ENCODE measurements at places on chromosomes 5 and 9. TPM values are rescaled to one million over a fixed set of nuclear protein-coding genes. Genes with fewer than 3 reads are reported as not detected.
A peak's percentile ranks its signal among the peaks of the same experiment; 100 is the strongest.

Gene LMNB1
- 94.3 TPM for total RNA-seq

Gene ENC1
- 302 TPM for total RNA-seq

- no peak overlapping the region for H3K27ac ChIP-seq
- peaks cover 8% of the 10 kb centered on the region for H3K36me3 ChIP-seq
- H3K27me3 ChIP-seq = no peaks in the 10 kb centered on the region
- H3K4me1 ChIP-seq = no peaks in the 10 kb centered on the region
- H3K4me3 ChIP-seq = no peak overlapping the region
- DNase-seq = no peak
Observed at GRCh38 chr5:14059810-14060209, 83.3 kb upstream of the TRIO start.

DNA sequence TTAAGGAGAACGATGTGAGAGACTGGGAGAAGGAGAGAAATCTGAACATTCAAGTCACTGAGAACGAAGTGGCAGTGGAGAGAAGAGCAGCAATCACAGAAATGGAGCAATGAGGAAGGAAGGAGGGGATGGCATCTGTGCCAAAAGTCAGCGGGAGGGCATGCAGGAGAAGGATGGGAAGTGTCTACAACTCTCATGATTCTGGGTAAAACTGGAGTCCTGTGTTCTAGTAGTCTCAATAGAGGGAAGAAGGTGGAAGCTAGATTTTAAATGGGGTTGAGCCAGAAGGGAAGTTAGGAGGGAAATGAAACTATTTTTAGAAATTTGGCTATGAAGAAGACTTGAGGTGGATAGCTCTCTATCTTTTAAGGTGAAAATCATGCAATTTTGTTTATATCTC is 39.1 kb upstream of the SPATA31C2 start:
- no peaks in the 10 kb centered on the region for H3K27me3 ChIP-seq
- no peak overlapping the region for H3K4me3 ChIP-seq
- no peak for DNase-seq
- H3K4me1 ChIP-seq = peaks cover 11% of the 10 kb centered on the region
- H3K27ac ChIP-seq = no peak overlapping the region
- no peaks in the 10 kb centered on the region for H3K36me3 ChIP-seq

- no peak overlapping the region for H3K4me3 ChIP-seq
- no peaks in the 10 kb centered on the region for H3K36me3 ChIP-seq
- H3K27me3 ChIP-seq = no peaks in the 10 kb centered on the region
- no peak for DNase-seq
- H3K4me1 ChIP-seq = no peaks in the 10 kb centered on the region
Observed at GRCh38 chr5:53542926-53543325, 17.5 kb upstream of the NDUFS4 start.

DNA sequence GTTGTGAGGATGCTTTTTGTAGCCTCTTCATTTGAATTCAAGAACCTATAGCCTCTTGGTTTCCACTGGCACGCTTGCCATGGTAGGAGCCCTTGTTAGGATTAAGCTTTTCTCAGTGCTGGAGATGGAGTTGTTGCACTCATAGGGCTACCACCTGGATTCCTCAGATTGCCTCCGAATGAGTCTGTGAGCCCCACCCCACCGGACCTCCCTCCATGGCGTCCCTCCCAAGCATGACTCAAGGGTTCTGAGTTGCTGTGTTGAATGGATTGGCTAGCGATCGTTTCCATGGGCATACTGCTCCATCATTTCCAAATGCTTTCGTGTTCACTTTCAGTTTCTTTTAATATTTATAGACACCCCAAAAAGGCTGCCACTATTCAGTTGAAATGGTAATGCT is 69.9 kb downstream of the DAPK1 start:
- DNase-seq = no peak
- H3K36me3 ChIP-seq = no peaks in the 10 kb centered on the region
- H3K4me1 ChIP-seq = peaks cover 72% of the 10 kb centered on the region
- H3K27ac ChIP-seq = peak overlapping the region; percentile 77
- H3K4me3 ChIP-seq = peak overlapping the region; percentile 10
- peaks cover 4% of the 10 kb centered on the region for H3K27me3 ChIP-seq

DNA sequence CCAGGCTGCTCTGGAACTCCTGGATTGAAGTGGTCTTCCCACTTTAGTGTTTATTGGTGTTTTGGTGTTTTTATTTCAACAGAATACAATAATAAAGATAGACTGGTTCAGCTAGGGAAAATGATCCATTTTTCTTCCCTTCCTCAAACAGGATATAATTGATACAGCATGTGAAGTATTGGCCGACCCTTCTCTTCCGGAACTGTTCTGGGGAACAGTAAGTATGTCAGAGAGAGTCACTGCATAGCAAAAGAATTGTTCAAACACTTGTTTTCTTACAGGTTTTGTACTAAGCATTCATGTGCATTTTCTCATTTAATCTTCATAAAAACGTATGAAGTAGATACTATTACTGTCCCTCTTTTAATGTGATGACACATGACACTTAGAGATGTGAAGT is 31.6 kb downstream of the NUP188 start:
- no peak overlapping the region for H3K4me3 ChIP-seq
- no peak overlapping the region for H3K27ac ChIP-seq
- DNase-seq = no peak
- no peaks in the 10 kb centered on the region for H3K4me1 ChIP-seq
- H3K36me3 ChIP-seq = no peaks in the 10 kb centered on the region

GRCh38 chr5:41835645-41836044 is 34.6 kb downstream of the OXCT1 start:
- H3K36me3 ChIP-seq = no peaks in the 10 kb centered on the region
- no peak overlapping the region for H3K4me3 ChIP-seq
- peak; percentile 33 for DNase-seq
- peak overlapping the region; percentile 17 for H3K27ac ChIP-seq
- peaks cover 6% of the 10 kb centered on the region for H3K4me1 ChIP-seq
- peaks cover 1% of the 10 kb centered on the region for H3K27me3 ChIP-seq

- H3K27me3 ChIP-seq = peaks cover 2% of the 10 kb centered on the region
- DNase-seq = no peak
- no peaks in the 10 kb centered on the region for H3K4me1 ChIP-seq
- H3K4me3 ChIP-seq = no peak overlapping the region
- H3K36me3 ChIP-seq = no peaks in the 10 kb centered on the region
Observed at GRCh38 chr9:123812984-123813383, 116.9 kb downstream of the DENND1A start.

DNA sequence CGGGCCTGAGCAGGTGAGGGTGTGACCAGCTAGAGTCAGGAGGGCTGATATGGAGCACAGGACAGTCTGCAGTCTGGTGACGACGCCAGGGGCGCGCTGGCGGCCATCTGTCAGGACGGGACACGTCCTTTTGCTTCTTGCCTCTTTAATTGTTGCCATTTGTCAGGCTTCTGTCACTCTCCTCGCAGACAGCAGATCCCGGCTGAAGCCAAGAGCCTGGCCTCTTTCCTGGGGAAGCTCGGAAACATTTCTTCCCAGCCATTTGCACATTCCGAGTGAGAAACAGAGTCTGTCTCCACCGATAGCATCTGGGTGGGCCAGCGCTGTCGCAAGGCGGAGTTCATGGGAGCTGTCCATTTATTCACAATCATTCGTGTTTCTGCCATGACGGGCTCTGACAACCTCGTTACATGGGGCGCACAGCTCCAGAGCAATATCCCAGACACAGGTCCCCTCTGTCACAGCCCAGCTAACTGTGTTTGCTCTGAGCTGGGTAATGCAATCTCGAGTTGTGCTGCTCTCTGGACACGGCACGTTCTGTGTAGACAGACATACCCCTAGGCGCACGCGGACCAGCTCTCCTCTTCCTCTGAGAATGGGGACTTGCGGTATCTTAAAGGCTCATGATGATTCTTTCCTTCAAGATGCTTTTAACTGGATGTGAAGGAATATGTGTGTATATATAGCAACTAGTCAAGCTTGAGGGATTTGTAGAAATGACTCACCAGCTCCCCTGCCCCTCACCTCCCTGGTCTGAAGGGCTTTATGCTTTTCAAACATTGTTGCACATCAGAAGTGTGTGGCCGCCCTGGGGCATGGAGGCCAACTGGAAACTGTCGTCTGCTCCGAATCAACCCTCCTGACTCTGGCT is 105.3 kb upstream of the FCN2 start:
- H3K27ac ChIP-seq = peak overlapping the region; percentile 92
- no peaks in the 10 kb centered on the region for H3K36me3 ChIP-seq
- H3K4me3 ChIP-seq = peak overlapping the region; percentile 48
- H3K4me1 ChIP-seq = peaks cover 23% of the 10 kb centered on the region
- H3K27me3 ChIP-seq = peaks cover 11% of the 10 kb centered on the region

Gene SV2C
- 17.8 TPM for total RNA-seq

DNA sequence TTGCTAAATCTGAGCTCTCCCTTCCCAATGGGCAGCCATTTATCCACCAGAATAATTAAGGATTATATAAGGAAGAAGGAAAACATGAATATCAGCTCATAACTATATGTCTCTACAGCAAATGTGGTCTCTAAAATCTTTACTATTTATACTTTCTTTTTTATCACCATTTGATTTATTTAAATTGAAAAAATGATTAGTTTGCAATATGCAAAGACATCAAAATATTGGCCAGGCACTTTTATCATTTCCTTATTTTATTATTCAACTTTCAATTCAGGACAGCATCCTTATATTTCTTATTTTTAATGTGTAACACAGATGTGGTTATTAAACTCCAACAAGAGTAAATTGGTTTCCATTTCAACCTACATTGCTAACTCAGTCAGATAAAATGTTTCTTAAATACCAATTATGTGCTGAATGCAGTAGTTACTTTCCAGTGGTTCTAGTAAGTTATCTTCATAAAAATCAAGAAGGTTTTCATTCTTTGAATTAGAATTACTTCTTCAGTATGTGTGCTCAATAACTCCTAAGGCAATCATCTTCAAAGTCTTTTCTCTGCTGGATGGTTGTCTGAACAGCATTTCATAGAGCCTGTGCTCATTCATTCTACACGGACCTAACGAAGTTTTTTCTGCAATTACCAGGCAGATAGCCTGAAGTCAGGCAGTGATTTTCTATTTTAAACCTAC is 1148.0 kb downstream of the CDH12 start:
- no peaks in the 10 kb centered on the region for H3K36me3 ChIP-seq
- H3K27me3 ChIP-seq = no peaks in the 10 kb centered on the region
- H3K27ac ChIP-seq = no peak overlapping the region

- peaks cover 6% of the 10 kb centered on the region for H3K27me3 ChIP-seq
- H3K36me3 ChIP-seq = peaks cover 4% of the 10 kb centered on the region
- H3K27ac ChIP-seq = peak overlapping the region; percentile 96
- H3K4me1 ChIP-seq = peaks cover 4% of the 10 kb centered on the region
- no peak for DNase-seq
- peak overlapping the region; percentile 99 for H3K4me3 ChIP-seq
Observed at GRCh38 chr5:163458778-163459385, 1.0 kb downstream of the NUDCD2 start.

Gene HCN1
- total RNA-seq = 0.56 TPM

GRCh38 chr5:139745132-139745799 is 50.3 kb upstream of the PSD2 start:
- DNase-seq = peak; percentile 61
- H3K27ac ChIP-seq = peak overlapping the region; percentile 99
- peak overlapping the region; percentile 86 for H3K4me3 ChIP-seq
- H3K4me1 ChIP-seq = peaks cover 68% of the 10 kb centered on the region
- no peaks in the 10 kb centered on the region for H3K36me3 ChIP-seq

- DNase-seq = no peak
- H3K4me3 ChIP-seq = no peak overlapping the region
- H3K27ac ChIP-seq = no peak overlapping the region
- H3K4me1 ChIP-seq = peaks cover 13% of the 10 kb centered on the region
- H3K27me3 ChIP-seq = peaks cover 3% of the 10 kb centered on the region
- H3K36me3 ChIP-seq = no peaks in the 10 kb centered on the region
Observed at GRCh38 chr9:37587521-37587920, 4.9 kb downstream of the TOMM5 start.

GRCh38 chr5:72234868-72235267 is 85.2 kb downstream of the MRPS27 start:
- H3K36me3 ChIP-seq = no peaks in the 10 kb centered on the region
- no peak overlapping the region for H3K27ac ChIP-seq
- no peak overlapping the region for H3K4me3 ChIP-seq
- no peak for DNase-seq
- peaks cover 13% of the 10 kb centered on the region for H3K4me1 ChIP-seq

GRCh38 chr5:1474866-1475543 is 29.8 kb upstream of the SLC6A3 start:
- H3K4me3 ChIP-seq = no peak overlapping the region
- H3K4me1 ChIP-seq = peaks cover 4% of the 10 kb centered on the region
- H3K27me3 ChIP-seq = peaks cover 7% of the 10 kb centered on the region
- DNase-seq = no peak

- no peak for DNase-seq
- no peak overlapping the region for H3K27ac ChIP-seq
- no peaks in the 10 kb centered on the region for H3K4me1 ChIP-seq
- no peak overlapping the region for H3K4me3 ChIP-seq
Observed at GRCh38 chr5:72346398-72346797, 26.2 kb downstream of the PTCD2 start.

GRCh38 chr9:1443450-1443849 is 393.3 kb downstream of the DMRT2 start:
- H3K36me3 ChIP-seq = no peaks in the 10 kb centered on the region
- H3K27ac ChIP-seq = no peak overlapping the region
- no peak overlapping the region for H3K4me3 ChIP-seq
- DNase-seq = no peak

DNA sequence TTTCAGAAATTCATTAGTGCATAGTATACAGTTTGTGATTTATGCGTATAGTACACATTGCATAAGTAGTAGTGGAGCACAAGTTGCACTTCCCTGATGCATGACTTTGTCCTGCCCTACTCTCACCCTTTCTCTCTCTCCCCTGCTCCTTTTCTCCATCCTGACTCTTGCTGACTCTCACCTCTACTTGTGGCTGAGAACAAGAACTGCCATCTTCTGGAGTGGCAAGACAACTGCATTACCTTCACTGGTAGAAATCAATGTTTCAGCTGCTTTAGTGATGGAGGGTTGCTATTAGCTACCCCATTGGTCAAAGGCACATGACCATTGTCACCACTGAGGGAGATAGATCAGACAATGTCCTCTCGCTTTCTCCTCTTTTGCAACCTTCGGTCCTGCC is 26.9 kb downstream of the SPEF2 start:
- no peaks in the 10 kb centered on the region for H3K27me3 ChIP-seq
- no peaks in the 10 kb centered on the region for H3K36me3 ChIP-seq
- peaks cover 1% of the 10 kb centered on the region for H3K4me1 ChIP-seq
- no peak overlapping the region for H3K4me3 ChIP-seq
- no peak for DNase-seq

DNA sequence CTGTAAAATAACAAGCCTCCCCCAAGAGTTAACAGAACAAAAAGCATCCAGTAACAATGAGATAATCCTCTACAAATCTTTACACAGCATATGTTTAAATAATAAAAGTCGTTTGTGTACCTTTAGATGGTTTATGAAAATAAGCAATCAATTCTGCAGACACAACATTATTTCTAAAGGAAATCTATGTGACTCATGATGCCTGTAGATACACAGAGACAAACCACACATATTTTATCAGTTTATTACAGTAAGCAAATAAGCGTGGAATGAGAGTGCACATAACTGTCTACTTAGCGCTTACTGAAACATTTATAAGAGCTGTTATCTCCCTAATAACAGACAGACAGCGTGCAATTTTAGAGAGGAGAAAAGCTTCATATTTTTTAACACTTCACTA is 243.6 kb downstream of the AP3B1 start:
- peaks cover 3% of the 10 kb centered on the region for H3K27me3 ChIP-seq

Gene PDZD2
- 23.3 TPM for total RNA-seq
